NCI-H1436 treated with DMSO at 0.1 percent for 48 hours (cell line): ENCODE measurements at places on chromosomes 1 and 21.

DNA sequence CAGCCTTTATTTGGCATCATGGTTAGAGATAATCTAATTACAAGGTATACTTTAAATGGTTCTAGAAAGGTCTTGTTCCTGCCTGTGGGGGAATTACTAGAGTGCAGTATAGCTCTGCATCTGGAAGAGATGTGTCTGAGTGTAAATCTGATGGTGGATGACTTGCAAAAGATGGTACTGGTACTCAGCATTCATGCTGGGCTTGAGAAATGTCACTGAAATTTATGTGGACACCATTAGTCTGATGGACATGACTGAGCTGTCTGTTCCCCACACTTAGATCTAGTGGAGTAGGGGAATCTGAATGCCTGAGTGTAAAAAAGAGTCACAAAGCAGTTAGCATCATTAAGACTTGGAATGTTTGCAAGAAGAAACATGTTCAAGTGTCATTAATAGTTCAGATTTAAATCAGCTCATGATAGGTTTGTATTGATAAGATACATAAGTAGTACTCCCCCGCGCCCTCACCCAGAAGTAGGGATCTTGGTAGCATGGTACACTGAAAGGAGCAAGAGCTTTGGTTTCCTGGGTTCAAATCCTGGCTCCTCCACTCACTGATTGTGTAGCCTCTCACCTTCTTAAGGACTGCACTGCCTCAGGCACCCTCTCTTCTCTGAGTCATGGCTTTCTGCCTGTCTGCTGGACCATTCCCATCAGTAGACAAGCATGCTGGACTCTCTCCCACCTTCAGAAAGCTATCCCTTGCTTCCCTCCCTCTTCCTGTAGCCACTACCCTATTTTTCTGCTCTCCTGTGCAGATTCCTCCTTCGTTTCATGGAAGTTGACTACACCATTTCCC is 292.9 kb downstream of the NFIA start:
- no peak for DNase-seq

DNA sequence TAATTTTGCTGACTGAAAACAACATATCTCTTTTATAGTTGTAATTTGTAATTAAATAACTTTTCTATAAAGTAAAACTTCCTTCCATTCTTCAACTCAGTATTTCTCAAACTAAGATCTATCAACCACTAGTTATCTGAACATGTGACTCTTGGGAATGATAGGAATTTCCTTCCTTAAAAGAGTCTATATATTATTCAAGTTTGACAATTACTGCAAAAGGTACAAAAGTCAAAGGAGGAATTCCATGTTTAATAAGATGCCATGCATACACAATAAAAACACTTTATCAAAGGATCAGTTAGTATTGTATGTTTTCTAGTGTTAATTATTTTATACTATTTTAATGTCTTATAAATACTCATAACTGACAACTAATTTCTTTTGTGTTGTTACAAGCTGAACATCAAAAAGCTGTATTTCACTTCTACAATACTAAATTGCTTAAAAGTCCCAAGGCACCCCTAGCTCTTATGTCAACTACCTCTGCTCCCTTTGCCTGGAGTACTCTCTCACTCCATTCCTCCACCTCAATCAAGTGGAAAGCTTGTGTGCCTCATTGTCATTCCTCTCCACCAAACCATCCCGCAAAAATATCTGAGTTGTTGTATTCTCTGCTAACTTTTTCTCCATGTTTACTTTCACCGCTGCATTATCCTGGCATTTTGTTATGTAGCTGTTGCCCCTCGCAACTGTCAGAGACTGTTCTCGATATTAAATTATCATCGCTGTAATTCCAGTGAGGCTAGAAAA is 67.9 kb downstream of the SLC44A5 start:
- no peak for DNase-seq

- DNase-seq, result no peak
These were observed 1.2 kb downstream of the TMEM53 start for GRCh38 chr1:44672961-44673674.

DNA sequence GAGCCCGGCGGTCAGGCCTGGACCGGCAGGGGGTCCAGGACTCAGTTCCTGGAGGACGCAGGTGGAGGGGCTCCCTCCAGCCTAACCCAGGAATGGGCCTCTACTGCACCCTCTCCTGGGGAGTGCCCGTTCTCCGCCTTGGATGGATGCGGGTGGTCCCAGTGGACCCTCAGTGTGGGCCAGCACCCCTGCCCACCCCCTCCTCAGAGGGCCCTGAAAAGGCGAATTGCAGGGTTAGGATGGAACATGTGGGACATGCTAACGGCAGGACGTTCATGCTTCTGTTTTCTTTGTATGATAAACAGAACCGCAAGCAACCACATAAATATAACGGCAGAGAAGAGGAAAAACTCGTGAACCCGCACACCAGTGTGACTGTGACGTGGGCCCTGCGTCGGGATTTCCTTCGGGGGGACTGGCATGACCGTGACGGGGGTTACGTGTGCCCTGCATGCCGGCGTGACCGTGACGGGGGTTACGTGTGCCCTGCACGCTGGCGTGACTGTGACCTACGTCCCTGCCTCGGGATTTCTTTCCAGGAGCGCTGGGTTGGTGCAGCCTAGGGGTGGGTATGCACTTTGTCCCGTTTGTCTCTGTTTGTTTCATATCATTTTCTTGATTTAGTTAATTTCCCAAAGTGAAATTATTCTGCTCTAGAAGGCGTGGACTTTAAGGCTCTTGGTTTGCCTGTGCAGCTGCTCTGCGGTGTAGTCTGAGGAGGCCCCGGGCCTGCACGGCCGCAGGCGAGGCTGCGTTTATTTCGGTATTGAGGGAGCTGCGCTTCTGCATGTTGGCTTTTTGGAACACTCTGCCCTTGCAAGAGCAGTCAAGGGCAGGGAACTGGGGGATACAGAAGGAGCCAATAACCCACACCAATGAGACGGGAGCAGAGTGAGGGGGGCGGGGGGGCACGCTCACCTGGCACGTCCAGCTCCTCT is 3.1 kb downstream of the FTCD start:
- no peak for DNase-seq

DNA sequence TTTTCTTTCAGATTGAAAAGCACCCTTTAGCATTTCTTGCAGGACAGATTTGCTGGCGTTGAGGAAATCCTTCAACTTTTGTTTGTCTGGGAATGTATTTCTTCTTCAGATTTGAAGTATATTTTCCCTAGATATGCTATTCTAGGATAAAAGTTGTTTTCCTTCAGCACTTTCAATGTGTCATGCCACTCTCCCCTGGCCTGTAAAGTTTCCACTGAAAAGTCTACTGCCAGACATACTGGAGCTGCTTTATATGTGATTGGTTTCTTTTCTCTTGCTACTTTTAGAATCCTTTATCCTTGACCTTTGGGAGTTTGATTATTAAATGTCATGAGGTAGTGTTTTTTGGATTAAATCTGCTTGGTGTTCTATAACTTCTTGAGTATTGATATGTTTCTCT is 44.2 kb upstream of the CD55 start:
- DNase-seq, result no peak

DNA sequence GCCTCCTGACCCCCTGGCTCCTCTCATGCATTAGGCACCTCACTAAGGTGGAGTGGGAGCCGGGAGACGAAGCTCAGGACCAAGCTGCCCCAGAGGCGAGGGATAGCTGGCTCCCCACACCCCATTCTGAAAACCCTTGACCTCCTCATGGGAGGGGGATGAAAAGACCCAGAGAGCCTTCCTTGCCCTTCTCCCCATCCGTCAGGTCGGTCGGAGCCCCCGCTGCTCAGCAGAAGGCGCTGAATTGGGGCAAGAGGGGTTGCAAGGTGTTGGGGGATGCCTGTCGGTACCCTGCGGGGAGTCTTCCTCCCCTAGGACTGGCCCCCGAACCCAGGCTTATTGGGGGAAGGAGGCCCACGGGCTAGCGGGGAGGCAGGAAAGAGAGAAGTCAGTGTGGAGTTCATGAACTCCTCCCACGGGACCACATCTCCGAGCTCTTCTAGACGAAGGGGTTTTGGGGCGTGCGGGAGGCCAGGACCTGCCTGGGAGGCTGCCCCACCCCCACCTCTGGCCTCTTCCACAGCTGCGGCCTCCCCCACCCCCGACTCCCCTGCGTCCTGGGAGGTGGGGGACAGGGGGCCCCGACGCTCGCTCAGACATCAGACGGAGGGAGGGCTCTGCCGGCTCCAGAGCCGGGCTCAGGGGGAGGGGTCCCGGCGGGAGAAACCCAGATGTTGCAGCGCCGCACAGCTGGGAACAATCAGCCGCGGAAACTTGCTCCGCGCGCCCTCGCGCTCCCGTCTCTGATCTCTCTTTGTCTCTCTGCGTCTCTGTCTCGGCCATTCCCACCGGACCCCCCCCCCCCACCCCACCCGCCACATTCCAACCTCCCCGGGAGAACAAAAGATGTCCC is 719 bp downstream of the MFAP2 start:
- DNase-seq, result no peak

GRCh38 chr1:94160811-94161210 is 39.9 kb upstream of the ABCA4 start:
- DNase-seq, result no peak

DNA sequence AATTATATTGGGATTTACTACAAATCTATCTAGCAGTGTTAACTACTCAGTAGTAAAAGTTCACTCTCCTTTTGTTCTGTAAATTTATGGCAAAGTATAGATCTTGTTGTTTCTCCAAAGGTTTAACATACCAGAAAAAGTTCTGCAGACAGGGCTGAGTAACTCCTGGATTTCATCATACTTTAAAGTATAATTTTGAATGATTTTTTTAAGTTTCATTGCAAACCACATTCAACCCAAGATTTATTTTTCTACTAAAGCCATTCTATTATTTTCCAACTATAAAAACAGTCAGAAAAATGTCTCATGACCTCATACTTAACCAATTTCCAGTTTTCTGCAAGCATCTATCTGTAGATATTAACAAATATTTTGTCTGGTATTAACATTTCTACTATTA is 585.8 kb upstream of the ZRANB2 start:
- no peak for DNase-seq

DNA sequence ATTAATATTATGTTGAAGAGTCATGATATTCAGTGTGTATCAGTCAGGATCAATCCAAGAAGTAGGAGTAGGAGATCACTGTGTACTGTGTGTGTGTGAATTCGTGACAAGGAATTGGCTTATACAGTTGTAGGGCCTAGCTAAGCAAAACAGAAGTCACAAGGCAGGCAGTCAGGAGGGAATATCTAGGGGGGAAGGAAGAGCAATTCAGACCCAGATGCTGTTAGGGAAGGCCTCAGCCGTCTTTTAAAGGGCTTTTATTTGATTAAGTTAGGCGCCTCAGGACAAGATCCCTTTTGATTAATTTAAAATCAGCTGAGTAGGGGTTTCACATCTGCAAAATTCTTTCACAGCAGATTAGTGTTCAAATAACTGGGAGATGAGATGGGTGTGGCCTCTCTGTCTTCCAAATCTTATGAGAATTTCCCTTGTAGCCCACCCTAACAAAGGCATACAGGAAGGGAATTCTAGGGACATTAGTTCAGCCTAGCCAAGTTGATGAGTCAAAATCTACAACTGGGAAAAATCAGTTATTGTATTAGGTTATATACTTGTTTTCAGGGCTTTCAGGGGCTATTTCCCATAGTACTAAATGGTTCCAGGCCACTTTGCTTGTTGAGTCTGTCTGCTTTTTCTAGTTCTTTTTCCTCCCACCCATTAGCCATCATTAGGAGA is 47.4 kb downstream of the ALG6 start:
- no peak for DNase-seq

DNA sequence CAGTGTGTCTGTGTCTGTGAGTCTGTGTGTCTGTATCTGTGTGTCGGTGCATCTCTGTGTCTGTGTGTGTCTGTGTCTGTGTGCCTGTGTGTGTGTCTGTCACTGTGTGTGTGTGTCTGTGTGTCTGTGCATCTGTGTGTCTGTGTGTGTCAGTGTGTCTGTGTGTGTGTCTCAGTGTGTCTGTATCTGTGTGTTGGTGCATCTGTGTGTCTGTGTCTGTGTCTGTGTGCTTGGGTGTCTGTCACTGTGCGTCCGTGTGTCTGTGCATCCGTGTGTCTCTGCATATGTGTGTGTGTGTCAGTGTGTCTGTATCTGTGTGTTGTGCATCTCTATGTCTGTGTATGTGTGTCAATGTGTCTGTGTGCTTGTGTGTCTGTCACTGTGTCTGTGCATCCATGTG is 44.7 kb upstream of the POFUT2 start:
- no peak for DNase-seq

DNA sequence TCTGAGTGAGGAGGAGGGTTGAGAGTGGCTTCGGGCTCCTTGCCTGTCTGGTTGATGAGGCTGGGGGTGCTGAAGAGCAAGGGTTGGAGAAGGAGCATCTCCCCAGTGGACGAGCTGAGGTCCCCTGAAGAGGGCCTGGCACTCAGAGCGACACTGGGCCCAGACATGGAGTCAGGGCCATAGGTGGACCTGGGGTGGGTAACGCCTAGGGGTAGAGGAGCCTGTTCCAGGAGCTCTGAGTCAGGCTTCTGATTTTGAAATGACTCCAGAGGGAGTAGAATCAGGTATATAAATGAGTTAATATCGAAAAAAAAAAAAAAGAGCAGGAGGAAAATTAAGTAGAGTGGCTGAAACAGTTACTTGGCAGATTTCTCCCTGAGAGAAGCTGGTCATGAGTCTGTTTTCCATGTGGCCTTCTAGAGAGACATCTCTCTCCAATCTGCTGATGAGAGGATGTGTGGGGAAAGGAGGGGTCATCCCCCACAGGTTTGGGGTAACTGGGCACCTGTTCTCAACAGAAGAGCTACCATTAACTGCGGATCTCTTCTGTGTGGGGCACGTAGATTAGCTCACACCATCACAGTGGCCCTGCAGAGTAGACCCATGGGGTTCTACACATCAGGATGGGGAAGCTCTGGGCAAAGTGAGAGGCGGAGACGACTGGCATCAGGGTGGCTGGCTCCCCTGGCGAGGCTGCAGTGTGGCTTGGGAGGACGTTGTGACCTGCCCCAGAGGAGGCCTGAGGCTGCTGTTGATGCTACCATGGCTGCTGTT is 115.5 kb downstream of the DHRS3 start:
- no peak for DNase-seq

DNA sequence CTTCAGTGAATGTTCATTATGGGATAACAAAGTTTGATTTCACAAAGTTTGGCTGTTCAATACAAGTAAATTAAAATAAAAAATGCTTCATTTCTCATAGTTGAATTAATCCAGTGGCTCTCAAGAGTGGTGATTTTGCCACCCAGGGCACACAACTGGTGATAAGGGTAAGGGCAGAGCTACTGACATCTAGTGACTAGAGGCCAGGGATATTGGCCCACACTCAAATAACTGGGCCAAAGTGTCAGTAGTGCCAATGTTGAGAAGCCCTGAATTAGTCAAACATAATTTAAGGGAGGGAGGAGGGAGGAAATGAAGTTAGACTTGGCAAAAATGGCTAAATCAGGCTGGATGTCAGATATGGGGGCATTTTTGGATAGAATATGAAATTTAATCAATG is 880.5 kb upstream of the ADGRL4 start:
- no peak for DNase-seq
